ENCODE measurements at places on chromosomes 7 and 10.
A peak's percentile ranks its signal among the peaks of the same experiment; 100 is the strongest.

GRCh38 chr10:43698156-43698555 lies 49.5 kb upstream of the ZNF32 start:
- no peak for DNase-seq

GRCh38 chr7:4724648-4725013 lies 42.5 kb downstream of the FOXK1 start:
- DNase-seq: no peak

DNA sequence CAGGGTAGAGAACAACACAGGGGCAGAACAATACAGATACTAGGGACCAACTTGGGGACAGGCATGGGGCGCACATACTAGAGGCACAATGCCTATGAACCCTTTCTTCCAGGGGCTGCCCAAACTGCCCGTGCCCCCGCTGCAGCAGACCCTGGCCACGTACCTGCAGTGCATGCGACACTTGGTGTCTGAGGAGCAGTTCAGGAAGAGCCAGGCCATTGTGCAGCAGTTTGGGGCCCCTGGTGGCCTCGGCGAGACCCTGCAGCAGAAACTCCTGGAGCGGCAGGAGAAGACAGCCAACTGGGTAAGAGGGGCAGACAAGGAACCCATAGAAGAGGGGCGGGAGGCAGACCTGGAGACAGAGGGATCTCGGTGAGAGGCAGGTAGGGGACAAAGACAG lies 5.8 kb downstream of the CHAT start:
- DNase-seq: no peak

- DNase-seq: no peak
Measured at GRCh38 chr7:74579800-74580685, 77.5 kb upstream of the GTF2I start.

DNA sequence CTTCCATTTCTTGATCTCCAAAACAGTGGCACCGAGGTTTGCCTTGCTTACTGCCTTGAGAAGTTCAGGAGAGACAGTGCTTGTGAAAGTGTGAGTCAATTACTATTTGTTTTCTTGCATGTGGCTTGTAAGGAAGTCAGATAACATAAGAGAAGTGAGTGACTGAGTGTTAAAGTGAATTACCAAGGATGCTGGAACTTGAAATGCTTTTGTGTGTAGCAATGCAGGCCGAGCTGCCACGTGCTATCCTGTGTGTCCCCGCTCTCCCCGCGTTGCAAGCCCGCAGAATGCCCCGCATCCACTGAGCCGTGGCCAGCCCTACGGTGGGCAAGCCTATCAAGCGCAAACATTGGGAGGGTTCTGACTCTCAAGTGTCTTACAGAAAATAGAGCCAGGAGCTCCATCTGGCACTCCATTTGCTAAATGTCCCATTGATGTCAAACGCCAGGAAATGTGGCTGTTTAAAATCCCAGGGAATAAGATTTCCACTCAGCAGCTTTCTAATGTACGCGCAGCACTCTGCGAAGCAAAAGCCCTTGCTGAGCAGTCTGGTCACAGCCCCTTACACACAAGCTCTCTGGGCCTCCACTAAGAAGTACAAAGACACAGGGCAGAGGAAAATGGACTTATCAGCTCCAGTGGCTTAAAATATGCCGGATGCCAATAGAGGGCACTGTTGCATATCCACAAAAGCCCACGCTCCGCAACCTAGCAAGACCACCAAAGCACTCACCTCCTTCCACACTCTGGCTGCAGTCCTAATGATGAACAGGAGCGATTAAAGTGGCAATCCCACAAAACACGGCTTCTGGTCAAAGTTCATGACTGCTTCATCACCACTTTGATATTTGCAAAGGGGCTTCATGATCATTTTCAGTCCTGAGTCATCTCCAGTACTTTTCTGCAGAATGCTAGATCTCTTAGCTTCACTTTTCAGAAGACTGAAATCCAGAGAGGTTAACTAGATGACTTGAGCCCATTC lies 158.0 kb upstream of the ITGB1 start:
- peak; percentile 78 for DNase-seq
